Upper lobe of left lung (tissue), 6 donors: ENCODE measurements at places on chromosomes 4 and X. TPM values are rescaled to one million over a fixed set of nuclear protein-coding genes. Genes with fewer than 3 reads are reported as not detected.

OTC gene
- total RNA-seq, result not detected

DNA sequence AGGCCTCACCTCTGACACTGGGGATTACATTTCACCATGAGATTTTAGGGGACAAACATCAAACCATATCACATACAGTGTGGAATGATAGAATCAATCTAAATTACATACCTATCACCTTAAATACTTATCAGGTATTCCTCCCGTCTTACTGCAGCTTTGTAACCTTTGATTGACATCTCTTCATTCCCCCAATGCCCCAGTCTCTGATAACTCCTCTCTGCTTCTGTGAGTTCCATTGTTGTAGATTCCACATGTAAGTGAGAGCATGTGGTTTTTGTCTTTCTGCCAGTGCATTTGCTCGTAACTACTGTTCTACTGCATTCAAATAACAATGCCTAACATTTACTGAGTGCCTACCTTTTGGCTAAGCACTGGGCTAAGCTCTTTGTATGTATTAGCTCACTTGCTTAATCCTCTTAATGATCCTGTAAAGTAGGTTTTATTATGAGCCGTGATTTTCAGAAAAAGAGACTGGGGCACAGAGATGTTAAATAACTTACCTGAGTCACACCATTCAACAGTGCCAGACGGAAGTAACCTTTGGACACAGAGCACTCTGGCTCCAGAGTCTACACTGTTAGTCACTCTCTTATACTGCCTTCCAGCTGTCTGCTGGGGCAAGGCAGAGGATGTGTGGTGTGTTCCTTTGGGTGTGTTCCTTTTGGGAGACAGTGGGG is 63.7 kb upstream of the ESX1 start:
- DNase-seq, result no peak

GRCh38 chrX:16931371-16931770 is 15.1 kb upstream of the REPS2 start:
- DNase-seq, result no peak

DNA sequence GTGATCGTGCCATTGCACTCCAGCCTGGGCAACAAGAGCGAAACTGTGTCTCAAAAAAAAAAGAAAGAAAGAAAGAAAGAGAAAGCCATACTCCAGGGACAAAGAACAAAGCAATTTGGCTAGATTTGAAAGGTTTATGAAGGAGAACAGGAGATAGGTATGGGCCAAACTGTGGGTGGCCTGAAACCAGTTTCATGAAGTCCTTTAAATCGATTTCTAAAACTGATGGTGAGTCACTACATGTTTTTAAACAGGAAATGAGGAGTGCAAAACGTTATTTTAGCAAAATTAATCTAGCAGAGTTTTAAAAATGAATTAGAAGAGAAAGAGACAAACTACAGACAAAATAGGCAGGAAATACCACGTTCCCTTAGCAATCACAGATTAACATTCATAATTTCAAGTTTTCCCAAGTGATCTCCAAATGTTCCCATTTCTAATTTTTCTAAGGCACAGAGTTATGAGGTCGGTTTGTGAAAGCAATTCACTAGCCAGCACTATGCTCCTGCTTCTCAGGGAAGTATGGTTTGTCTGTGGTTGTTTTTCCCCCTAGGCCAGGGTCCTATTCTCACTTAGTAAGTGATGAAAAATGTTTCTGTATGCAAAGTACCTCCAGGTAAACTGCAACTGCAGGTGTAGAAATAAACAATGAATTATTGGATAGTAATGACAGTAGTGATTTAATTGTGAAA is 190.6 kb downstream of the PPP3CA start:
- DNase-seq, result no peak

CAPN6 gene
- 0.69 TPM for total RNA-seq

DNA sequence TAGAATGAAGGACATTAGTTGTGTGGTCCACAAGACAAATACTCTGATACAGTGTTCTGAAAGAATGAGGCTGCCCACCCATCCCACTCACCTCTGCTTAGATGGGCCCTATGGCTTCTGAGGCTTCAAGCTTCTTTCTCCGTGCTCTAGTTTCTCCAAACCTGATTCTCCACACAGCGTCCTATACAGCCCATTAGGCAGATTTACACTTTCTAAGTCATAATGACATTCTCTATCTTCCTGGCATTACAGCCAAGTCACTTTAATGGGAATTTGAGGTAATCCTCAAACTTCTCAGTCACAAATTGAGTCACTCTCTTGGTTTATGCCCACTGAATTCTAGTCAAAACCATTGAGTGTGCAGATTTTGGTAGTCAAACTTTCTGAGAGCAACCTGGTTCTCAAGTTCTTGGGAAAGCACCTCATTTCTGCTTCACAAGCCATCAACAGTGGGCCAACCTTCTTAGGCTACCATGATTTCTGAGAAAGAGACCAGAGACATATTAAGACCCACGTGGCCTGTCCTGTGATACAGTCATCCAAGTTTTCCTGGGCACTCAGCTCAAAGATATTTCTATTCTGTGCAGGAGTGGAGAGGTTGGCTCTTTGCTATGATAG is 6.2 kb upstream of the SETD7 start:
- no peak for DNase-seq

CLDN2 gene
- not detected for total RNA-seq

IL15 gene
- 9.5 TPM for total RNA-seq

DNA sequence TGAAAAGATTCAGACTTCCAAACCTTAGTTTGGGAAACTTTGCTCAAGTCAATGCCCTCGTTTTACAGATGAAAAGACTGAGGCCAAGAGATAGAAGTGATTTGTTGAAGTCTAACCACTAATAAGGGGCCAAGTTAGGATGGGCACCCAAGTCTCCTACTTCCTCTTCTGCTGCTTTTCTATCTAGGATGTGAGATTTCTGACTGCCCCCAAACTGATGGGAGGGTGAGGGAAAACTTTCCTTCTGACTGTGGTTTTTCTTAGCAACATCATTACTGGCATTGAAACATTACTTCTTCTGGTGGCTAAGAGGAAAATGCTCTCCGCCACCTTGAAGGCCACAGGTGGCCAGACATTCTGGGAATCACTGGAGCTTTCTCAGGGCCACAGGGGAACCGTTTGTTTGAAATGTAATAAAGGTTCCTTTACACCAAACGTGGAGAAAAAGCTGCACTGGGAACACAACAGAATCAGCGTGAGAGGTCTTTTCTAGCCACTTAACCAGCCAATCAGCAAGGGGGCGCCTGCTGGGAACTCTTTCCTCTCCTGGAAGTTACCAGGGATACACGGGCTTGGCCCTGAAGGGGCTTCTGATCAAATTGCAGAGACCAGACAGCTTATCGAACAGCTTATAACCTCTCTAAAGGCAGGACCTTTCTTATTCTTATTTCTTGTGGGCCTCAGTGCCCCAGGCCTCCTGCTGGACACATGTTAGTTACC is 115.9 kb upstream of the TEX13D start:
- no peak for DNase-seq

KLHL15 gene
- 5.2 TPM for total RNA-seq

CCDC149 gene
- total RNA-seq, result 31.3 TPM

- DNase-seq, result no peak
Observed at GRCh38 chr4:22301253-22301652, 214.6 kb downstream of the ADGRA3 start.

DNA sequence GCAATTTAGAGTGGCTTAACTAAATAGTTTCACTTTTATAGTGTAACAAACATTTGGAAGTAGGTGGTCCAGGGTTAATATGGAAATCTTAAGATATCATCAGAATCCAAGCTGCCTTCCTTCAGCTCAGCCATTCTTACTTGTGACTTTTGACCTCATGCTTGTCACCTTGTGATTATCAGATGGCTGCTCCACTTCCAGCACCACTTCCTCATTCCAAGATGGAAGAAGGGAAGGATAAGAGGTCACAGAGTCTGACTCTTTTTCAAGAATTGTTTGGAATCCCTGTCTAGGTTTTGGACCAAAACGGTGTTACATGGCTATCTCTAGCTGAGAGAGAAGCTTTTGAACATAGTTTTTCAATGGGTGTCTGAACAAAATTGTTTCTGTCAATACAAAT is 39.9 kb downstream of the MTTP start:
- DNase-seq, result no peak

DNA sequence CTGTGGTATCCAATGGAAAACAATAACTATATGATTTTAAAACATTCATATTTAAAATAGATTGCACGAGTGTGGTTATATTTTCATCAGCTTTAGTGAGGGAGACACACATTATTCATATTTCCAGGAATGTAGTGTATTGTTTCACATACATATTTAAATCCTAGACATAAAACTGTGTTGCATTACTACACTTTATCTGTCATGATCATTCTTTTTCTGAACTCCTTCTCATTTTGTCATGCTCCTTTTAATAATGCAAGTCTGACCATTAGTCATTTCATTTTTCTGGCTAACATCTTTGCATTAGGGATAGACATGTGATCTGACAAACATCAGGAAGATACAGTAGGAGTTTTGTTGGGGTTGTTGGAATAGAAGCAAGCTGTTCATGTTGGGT is 1382.7 kb downstream of the PCDH7 start:
- no peak for DNase-seq
